ENCODE measurements at places on chromosomes 12 and 14.

DNA sequence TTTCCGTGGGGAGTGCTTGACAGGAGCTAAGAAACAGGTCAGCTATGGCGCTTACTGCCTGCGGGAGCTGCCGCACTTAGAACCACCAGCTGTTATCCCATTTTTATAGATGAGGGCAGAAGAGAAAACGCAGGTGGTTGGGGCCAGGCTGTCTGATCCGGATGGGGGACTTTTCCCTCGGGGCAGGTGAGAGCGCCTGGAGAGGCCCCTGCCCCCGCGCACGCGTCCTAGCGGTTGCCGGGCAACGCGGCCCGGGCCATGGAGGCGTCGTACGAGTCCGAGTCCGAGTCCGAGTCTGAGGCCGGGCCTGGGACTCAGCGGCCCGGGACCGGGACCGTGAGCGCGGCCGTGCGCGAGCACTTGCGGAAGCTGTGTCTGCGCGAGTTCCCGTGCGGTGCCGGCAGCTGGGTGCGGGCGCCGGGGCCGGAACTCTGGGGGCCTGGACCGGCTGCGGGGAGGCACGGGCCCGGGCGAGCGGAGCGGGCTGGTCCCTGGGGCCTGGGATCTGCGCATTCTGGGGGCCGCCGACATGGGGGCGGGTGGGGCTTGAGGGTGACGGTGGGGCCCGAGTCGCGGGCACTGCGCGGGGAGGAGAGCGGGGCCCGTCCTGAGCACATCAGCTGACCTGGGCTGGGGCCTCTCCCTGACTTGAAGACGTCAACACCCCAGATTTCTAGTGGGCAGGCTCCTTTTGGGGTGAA, at the start of gene LRRC43:
Gene LRRC43 (plus strand): TSS at position 237 of the 701 bp plus-strand sequence. CDS start 22 bp downstream, at position 259.
- DNase-seq: peak; percentile 27

- DNase-seq: no peak
Observed at GRCh38 chr14:56304456-56304855, 186.2 kb downstream of the PELI2 start.

DNA sequence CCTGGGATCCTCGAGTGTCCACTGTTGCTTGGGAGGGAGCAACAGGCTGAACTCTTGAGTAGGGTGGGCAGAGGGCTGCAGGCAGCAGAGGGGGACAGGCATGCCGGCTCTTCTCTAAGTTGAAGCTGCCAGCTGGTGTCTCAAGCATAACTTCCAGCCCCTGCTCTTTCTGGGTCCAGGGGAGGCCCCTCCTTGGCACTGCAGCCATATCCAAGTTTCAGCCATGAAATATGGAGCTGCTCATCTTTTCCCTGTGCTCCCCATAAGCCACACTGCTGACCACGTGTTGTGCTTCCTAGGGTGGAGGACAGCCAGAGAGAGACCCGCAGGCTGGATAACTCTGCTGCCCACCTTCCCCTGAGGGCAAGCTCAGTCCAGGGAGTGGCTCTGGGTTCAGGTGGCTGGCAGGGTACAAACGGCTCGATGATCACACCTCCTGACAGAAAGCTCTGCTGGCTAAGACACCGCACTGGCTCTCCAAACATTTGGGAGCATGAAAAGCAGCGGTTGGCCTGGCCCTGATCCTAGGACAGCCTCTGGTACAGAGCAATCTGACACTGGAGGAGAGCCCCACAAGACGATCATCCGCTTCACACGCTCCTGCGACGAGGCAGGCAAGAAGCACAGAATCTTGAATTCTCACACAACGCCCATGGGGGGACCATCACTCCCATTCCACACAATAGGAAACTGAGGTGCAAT, 79.6 kb downstream of the PITPNM2 start:
- DNase-seq: no peak

DNA sequence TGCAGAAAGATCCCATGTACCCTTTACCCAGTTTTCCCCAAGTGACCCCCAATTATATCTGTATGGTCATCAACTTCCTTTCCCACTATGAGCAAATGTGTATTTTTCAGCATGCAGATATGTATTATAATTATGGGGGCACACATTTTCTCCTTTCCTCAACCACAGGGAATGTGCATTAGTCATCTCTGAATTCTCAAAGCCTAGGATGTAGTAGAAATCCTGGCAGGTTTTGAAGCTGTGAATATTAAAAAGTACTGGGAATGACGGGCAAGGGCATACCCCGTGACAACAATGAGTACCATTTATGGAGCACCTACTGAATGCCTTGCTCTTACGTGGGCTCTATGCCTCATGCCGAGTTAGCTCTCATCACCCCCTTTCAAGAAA, 71.5 kb downstream of the VWF start:
- no peak for DNase-seq

GRCh38 chr14:65170768-65171507, 68.6 kb upstream of the MAX start:
- DNase-seq: peak; percentile 52

- no peak for DNase-seq
Observed at GRCh38 chr14:102138961-102139285, 774 bp upstream of the WDR20 start.

GRCh38 chr12:46386877-46387629, 14.5 kb upstream of the SLC38A2 start:
- DNase-seq: no peak

DNA sequence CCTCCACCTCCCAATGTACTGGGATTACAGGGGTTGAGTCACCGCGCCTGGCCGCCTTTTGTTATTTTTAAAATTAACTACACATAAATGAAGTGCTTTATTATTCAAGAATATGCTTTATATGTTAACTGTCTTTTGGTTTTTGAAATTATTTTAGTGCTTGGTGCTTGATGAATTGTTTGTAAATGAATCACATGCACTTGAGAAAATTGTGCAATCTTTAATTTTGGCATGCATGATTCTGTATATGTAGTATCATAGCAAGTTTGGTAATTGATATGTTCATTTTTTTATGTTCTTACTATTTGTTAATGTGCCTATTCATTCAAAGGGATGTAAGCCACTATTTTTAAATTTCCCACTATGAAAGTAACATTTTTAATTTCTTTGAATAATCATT, 440.9 kb downstream of the NAV3 start:
- no peak for DNase-seq

DNA sequence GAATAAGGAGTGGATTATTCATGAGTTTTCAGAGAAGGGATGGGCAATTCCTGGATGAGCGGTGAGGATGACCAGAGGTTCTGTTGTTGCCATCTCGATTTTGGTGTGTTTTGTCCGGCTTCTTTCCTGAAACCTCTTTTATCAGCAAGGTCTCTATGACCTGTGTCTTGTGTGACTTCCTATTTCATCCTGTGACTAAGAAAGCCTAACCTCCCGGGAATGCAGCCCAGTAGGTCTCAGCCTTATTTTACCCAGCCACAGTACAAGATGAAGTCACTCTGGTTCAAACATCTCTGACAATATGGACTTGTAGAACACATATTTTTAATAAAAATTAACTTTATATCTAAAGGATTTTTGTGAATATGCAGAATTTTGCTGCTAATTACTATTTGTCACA, 716.4 kb downstream of the FSCB start:
- no peak for DNase-seq

GRCh38 chr12:54230555-54230954, 41.8 kb upstream of the SMUG1 start:
- DNase-seq: no peak

DNA sequence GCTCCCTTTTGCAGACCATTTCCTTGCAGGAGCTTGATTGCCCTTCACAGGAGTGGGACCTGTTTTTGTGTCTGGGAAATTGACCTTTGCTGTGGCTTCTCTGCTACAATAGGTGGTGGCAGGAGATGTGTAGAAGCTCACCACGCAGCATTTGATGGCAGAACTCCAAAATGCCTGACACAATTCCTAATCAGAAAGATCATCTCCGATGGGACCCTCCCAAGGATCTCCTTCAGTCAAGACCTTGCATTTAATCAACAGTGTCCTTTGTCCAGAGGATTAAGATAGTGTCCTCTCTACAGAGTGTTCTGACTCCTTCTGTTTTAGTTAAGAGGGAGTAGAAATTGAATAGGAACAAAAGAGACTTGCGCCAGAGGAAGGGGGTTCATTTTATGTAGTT, 83.6 kb upstream of the DDHD1 start:
- no peak for DNase-seq

- no peak for DNase-seq
Observed at GRCh38 chr14:26191671-26192070, 406.2 kb downstream of the NOVA1 start.

- no peak for DNase-seq
Observed at GRCh38 chr12:48198985-48199384, 4.1 kb downstream of the OR10AD1 start.

DNA sequence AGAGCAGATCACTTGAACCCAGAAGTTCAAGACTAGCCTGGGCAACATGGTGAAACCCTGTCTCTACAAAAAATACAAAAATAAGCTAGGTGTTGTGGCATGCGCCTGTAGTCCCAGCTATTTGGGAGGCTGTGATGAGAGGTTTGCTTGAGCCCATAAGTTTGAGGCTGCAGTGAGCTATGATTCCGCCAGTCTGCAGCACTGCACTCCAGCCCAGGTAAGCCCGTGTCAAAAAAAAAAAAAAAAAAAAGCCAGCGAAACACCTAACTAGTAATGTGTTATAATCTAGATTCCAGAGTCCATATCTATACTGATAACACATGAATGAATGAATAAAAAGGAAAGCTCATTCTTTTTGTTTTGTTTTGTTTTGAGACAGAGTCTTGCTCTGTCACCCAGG, 18.5 kb upstream of the SLC25A3 start:
- DNase-seq: no peak

- no peak for DNase-seq
Observed at GRCh38 chr14:98374136-98374535, 897.9 kb downstream of the BCL11B start.

GRCh38 chr14:74083784-74084276, 423 bp downstream of the ALDH6A1 start:
- no peak for DNase-seq

DNA sequence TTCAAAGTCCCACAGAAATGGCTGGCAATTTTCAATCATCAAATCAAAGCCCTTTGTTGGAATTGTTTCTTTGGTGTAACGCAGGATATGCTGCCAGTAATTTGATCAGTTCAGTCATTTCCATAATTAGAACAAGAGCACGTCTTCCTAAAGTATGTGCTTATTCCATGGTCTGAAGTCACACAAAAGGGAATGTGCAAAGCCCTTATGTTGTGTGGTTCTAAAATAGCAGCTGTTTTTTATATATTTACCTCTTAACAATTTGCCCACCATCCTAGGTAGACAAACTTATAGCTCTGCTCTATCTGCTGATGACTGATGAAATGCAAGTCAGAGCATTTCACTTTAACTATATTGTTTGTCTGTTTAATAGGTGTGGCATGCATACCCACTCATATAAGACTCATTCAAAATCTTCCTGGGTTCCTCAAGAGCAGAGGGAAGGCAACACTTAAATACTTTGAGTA, 176.1 kb upstream of the SLC38A2 start:
- no peak for DNase-seq

- no peak for DNase-seq
Observed at GRCh38 chr12:14840616-14841015, 2.7 kb downstream of the ART4 start.

DNA sequence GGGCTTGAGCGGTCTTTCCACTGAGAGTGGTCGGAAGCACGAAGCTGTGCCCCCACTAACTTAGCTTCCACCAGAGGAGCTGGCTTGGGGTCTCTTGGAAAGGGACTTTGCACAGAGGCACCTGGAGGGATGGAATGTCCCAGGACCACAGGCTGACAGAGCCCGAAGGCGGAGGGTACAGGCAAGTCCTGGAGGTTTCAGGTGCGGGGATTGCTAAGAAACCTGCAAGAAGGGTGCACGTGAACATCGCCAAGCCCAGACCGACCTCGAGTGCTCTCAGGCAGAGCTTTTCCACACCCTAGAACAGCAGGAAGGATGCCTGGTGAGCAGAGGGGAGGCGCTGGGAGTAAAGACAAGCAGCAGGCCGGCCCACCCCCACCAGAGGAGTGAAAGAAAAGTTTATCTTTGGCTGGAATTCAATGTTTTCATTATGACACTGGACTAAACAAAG, 61.6 kb downstream of the SERPINA3 start:
- DNase-seq: no peak

DNA sequence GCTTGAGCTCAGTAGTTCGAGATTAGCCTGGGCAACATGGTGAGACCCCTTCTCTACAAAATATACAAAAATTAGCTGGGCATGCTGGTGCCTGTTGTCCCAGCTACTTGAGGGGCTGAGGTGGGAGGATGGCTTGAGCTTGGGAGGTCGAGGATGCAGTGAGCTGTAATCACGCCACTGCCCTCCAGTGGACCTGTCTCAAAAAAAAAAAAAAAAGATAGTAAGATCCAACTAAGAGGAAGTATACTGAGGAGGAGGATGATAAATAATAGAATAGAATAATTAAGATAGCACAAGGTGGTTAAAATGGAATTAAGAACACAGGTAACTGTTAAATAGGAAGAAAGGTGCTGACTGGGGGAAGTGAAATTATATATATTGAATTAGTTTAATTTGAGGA, 37.0 kb upstream of the BAZ1A start:
- no peak for DNase-seq

DNA sequence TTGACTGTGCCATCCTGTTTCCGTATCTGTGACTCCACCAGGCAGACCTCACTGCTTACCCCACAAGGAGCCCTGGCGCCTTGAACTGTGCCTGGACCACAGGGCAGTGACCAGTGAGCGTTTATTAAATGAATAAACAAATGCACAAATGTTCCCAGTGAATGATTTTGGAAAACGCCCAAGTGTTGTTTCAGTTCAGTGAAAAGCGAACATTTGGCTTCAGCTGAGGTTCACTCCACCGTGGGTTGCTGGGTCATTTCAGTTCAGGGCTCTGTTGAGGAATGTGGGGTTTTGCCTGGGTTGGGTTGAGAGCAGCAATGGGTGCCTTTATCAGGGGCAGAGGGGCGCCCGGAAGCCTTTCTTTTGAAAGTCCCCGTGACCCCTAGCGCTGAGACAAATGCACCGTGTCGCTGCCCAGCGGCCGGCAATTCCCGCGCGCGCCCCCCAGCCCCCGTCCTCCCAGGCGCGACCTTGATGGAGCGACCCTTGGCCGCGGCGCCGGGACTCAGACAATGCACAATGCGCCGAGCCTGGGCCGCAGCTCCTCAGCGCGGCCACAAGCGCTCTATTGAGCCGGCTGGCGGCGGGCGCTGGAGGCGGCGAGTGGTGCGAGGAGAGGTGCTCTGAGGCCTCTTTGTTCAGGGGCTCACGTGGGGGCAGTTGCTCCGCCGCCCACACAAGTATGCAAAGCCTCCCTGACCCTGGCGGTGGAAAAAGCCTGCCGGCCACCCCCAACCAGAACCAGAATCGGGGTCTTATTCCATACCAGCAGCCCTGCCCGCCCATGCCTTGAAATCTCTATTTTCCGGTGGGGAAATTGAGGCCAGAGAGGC, 40.5 kb upstream of the CLMN start:
- no peak for DNase-seq

GRCh38 chr12:64008596-64008995, 164.1 kb downstream of the SRGAP1 start:
- no peak for DNase-seq

GRCh38 chr12:42923583-42923982, 334.0 kb upstream of the PRICKLE1 start:
- DNase-seq: no peak

- DNase-seq: no peak
Observed at GRCh38 chr12:86513226-86513625, 257.0 kb upstream of the MGAT4C start.

DNA sequence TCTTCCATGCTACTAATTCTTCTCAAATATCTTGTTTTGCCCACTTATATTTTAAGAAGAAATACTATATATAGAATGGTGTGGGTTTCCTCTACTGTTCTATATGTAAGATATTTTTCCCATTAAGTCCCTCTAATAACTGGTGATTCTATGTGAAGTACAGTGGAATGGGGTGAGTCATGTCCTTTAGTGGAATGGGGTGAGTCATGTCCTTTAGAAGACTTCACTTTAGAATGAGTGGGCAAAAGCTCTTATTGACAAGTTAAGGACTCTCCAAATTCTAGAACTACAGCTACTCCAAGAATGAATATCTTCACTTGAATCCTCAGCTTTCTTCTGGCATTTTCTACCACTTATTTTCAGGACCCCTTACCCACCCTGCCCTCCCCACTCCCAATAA, 349.9 kb downstream of the ETNK1 start:
- DNase-seq: no peak
